DMS79 treated with DMSO at 0.1 percent for 48 hours (cell line): ENCODE measurements at places on chromosomes 6 and 20.

- DNase-seq = no peak
Observed at GRCh38 chr6:156993713-156994112, 216.5 kb downstream of the ARID1B start.

GRCh38 chr6:26270903-26271667, 93.9 kb upstream of the BTN3A2 start:
- DNase-seq = peak; percentile 79

DNA sequence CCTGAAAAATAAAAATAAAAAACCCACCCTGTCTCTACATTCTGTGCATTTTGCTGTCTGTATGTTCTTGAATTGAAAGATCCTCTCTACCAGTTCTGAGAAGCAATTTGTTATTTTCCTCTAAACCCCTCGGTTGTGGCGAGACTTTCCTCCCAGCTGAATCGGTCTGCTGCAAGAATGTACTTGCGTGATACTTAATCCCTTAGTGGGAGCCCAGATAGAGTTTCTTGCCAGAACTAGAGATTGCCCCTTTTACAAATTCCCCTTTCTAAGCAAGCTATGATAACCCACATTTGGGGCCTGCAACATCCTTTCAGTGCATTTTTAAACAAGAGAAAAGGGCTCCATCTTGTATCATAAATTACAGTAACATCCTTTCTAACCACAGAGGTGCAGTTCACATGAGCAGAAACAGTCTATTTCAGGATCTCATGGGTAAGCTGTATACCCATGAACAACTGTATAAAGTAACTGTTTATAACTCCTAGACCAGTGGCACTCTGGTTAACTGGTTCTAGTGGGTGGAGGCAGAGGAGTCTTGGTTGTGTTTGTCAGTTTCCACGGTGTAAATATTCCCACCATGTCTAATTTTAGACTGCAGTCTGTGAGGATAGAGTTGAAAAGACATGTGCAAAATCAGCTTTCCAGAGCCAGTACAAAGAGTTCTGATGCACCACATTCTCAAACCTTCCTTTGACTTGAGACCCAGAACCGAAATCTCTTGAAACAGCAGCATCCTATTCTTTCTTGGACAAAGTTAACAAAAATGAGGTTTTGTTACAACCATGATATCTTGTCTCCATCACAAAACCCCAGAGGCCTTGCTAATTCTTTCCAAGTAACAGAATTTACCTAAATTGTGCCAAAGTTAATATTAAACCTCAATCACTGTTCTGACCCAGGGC, 113.1 kb upstream of the ZNF217 start:
- DNase-seq = no peak

GRCh38 chr6:136950436-136951126, 28.5 kb downstream of the SLC35D3 start:
- no peak for DNase-seq

GRCh38 chr20:53045941-53046340, 73.8 kb downstream of the TSHZ2 start:
- DNase-seq = no peak

DNA sequence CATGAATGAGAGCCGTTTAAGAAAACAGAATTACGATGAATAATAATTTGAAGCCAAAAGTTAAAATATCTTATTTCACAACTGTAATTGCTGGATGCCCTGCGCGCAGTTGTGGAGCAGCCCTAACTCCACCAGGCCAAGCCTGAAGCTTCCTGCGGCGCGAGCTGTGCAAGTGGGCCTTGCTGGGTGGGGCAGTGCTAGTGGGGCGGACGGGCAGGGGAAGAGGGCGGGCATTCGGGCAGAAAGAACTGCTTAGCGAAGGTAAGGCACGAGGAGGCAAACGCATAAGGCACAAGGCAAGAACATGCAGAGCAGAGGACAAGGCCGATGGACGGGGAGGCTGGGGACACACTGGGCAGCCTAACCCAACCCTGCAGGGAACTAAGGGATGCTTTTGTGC, 2.3 kb downstream of the HLA-DQB2 start:
- DNase-seq = no peak

- no peak for DNase-seq
Observed at GRCh38 chr20:18166241-18166881, 28.7 kb downstream of the KAT14 start.

DNA sequence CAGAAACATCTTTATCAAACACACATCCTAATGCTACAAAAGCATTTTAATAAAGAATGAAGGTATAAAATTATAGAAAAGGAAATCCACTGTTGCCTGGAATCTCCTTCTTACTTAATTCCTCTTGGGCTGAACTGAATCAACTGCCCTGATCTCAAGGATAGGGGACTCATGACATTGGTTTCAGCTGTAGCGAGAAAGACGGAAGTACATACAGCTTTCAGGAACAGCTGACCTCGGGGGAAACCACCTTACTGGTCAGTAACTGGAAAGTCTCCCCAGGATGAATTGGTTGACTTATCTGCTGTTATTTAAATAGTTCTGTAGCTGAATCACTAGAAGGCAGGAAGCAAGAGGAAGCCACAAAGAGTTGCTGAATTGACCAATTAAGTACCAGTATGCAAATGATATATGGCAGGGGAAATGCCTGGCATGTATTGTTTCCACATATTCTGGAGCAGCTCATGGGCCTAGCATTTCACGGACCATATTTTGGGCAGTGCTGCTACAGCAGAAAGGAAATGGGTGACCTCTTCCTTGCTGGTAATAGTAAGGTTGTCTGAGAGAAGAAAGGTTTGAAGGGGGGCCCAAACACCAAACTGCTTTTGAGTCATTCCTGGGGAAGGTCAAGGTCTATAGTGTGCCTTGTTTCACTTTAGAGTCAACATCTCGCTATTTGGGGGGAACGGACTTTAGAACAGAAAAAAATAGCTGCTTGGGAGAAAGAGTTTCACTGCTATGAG, 43.7 kb upstream of the MAP7 start:
- no peak for DNase-seq

- DNase-seq = no peak
Observed at GRCh38 chr6:98044791-98045470, 761.9 kb upstream of the MMS22L start.

- no peak for DNase-seq
Observed at GRCh38 chr6:114785235-114786127, 442.7 kb upstream of the HS3ST5 start.

- no peak for DNase-seq
Observed at GRCh38 chr6:81768150-81768942, 15.9 kb upstream of the TENT5A start.

DNA sequence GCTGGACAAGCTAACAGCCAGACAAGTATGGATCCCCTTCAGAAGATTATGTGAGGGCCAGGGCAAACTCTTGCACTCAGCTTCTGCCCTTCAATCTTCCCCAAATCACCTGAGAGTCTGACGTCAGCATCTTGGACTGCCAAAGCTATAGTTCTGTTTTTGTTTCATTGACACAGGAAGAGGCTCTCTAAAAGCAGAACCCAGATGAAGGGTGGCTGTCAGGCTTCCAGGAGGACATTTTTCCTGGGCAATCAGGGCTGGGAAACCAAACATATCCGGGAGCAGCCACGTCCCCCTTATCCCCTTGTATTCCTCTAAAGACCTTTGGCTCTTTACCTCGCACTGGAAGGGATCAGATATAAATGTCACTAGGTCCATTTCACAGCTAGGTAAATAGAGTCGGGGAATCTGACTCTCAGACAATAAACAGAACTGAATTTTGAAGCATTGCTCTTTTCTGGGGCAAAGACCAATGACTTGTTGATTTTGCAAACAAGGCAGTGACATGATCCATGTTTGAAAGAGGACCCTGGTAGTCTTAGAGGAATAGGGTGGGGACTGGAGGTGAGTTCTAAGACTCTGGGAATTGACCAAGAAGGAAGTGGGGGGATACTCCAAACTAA, 13.3 kb downstream of the MAFB start:
- DNase-seq = no peak

- DNase-seq = no peak
Observed at GRCh38 chr20:23686046-23686750, 2.6 kb downstream of the CST4 start.

- no peak for DNase-seq
Observed at GRCh38 chr20:12111431-12112088, 193.9 kb downstream of the BTBD3 start.

DNA sequence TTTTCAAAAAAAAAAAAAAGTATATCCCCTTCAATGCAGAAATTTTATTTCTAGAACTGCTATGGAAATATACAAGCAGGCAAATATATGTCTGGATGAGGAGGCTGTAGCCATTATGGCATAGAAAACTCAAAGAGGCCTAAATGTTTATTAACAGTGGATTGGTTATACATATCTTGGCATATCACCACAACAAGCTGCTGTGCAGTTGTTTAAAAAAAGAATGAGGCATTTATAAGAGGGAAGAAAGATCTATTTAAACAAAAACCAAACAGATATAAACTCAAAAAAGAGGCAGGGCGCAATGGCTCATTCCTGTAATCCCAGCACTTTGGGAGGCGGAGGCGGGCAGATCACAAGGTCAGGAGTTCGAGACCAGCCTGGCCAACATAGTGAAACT, 26.2 kb downstream of the CASS4 start:
- DNase-seq = no peak

GRCh38 chr6:46927066-46927465, 5.3 kb upstream of the ADGRF5 start:
- DNase-seq = no peak
